Ovary (tissue), 10 donors: ENCODE measurements at places on chromosomes 1 and 21. TPM values are rescaled to one million over a fixed set of nuclear protein-coding genes. Genes with fewer than 3 reads are reported as not detected.

OR2L2 gene
- polyA plus RNA-seq: 0.12 TPM

YY1AP1 gene
- 101 TPM for polyA plus RNA-seq

DENND2C gene
- 2.9 TPM for polyA plus RNA-seq

NTMT2 gene
- polyA plus RNA-seq: not detected

CRABP2 gene
- polyA plus RNA-seq: 1.4 TPM

PRDM15 gene
- polyA plus RNA-seq: 2.0 TPM

DPT gene
- 4.7 TPM for polyA plus RNA-seq

OR4F16 gene
- polyA plus RNA-seq: not detected

EXTL1 gene
- polyA plus RNA-seq: 1.5 TPM

NAXE gene
- polyA plus RNA-seq: 75.0 TPM

ARHGEF19 gene
- polyA plus RNA-seq: 15.5 TPM

C1orf146 gene
- not detected for polyA plus RNA-seq

CHIA gene
- polyA plus RNA-seq: not detected
